ENCODE measurements at places on chromosomes 1 and 21. TPM values are rescaled to one million over a fixed set of nuclear protein-coding genes. Genes with fewer than 3 reads are reported as not detected.

DNA sequence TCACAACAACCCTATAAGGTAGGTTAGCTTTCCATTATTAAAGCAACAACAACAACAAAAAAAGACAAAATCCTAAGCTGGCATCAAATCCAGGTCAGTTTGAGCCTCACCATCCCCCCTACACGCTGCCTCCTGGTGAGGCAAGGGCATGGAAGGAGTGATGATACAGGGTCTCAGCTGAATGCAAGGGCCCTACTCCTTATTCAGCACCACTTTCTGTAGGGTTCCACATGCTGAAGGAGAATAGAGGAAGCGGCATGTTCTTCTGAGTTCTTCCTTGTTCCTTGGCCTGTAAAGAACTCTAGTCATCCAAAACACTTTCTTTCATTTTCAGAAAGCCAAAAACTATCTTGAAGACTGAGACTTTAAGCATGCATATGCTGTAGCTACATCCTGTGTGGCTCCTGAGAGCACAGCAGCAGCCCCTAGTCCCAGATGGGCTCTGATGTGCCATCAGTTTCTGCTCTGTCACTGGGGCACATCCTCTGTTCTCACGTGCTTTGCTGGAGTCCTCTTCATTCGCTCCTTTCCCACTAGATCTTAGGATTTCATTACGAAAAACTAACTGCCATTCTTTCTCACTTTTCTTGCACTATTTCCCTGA, 6.2 kb downstream of the ILDR2 start:
- H3K36me3 ChIP-seq: no peaks in the 10 kb centered on the region
- no peak overlapping the region for H3K27ac ChIP-seq
- no peak overlapping the region for H3K4me3 ChIP-seq
- H3K27me3 ChIP-seq: peaks cover 81% of the 10 kb centered on the region
- no peak for DNase-seq
- peaks cover 6% of the 10 kb centered on the region for H3K4me1 ChIP-seq

GRCh38 chr1:36161641-36162531, 5.9 kb downstream of the MAP7D1 start:
- H3K27ac ChIP-seq: peak overlapping the region; percentile 99
- DNase-seq: no peak
- peak overlapping the region; percentile 78 for H3K4me3 ChIP-seq
- no peaks in the 10 kb centered on the region for H3K27me3 ChIP-seq
- peaks cover 25% of the 10 kb centered on the region for H3K36me3 ChIP-seq
- peaks cover 54% of the 10 kb centered on the region for H3K4me1 ChIP-seq

DNA sequence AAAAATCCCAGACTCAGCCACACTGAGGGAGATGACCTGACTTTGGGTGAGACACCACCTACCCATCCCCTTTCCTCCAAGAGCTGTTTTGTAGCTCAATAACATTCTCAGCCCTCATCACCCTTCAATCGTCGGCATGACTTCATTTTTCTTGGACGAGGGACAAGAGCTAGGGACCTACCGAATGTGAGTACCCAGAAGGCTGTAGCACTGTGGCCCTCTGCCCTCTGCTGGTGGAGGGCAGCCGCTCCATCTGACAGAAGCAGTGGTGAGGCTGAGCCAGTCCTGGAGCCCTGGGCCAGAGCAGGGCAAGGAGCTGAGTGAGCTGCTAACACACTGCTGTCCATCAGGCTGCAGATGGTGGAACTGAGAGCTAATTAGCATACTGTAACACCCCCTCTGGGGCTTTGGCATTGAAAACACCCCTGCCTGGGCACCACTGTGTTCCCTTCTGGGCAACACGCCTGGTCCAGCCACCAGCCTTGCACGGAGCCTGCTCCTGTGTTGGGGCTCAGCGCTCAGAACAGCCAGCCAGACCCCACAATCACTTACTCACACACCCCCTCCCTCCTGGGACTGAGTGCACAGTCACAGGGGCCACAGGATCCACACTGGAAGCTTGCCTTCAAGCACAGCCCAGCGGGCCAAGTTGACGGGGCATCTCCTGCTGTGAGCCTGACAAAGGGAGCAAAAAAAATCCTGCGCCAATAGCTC, 18.3 kb upstream of the ALPL start:
- no peaks in the 10 kb centered on the region for H3K36me3 ChIP-seq
- no peak overlapping the region for H3K4me3 ChIP-seq
- no peak overlapping the region for H3K27ac ChIP-seq
- peaks cover 13% of the 10 kb centered on the region for H3K27me3 ChIP-seq

DNA sequence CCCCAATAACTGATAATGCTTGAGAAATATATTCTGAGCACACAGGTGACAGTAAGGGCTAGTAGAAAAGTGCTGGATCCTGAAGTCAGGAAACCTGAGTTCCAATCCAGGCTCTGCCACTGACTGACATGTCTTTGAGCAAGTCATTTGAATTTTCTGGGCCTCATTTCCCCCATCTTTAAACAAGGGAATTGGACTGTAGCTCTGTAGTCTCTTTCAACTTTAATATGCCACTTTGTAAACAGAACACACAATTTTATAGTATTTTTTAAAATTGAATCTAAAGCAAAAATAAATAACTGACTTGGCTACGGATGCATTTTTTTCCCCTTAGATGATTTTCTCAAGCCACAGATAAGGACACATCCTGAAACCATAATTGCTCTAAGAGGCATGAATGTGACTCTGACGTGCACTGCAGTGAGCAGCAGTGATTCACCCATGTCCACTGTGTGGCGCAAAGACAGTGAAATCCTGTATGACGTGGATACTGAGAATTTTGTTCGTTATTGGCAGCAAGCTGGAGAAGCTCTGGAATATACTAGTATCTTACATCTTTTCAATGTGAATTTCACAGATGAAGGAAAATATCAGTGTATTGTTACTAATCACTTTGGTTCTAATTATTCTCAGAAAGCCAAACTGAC, 37.0 kb downstream of the LRIG2 start:
- H3K36me3 ChIP-seq: peaks cover 37% of the 10 kb centered on the region
- H3K27ac ChIP-seq: no peak overlapping the region
- no peak for DNase-seq
- H3K4me1 ChIP-seq: no peaks in the 10 kb centered on the region
- no peaks in the 10 kb centered on the region for H3K27me3 ChIP-seq

Gene NECAP2
- 48.2 TPM for total RNA-seq

DNA sequence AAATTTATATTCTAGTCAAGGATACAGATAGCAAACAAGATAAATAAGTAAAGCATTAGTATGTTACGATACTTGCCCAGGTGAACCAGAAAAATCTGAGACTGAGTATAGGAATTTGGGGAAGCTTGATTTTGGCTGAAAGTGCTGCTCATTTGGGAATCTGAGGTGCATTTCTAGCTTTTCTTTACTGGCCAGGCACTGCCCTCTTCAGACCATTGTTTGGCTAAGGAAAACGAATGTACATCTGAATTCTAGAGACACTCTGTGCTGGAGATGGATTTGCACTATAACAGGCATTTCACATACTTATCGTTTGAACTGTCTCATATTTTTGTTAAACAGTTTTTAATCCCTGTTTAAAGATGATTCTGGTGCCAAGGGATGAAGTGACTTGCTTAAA, 23.4 kb downstream of the ARID1A start:
- H3K4me1 ChIP-seq: peaks cover 72% of the 10 kb centered on the region
- DNase-seq: no peak
- peak overlapping the region; percentile 71 for H3K27ac ChIP-seq
- H3K27me3 ChIP-seq: no peaks in the 10 kb centered on the region
- H3K4me3 ChIP-seq: no peak overlapping the region
- peaks cover 32% of the 10 kb centered on the region for H3K36me3 ChIP-seq

Gene HCN3
- total RNA-seq: 9.5 TPM

Gene DENND1B
- total RNA-seq: 8.7 TPM

DNA sequence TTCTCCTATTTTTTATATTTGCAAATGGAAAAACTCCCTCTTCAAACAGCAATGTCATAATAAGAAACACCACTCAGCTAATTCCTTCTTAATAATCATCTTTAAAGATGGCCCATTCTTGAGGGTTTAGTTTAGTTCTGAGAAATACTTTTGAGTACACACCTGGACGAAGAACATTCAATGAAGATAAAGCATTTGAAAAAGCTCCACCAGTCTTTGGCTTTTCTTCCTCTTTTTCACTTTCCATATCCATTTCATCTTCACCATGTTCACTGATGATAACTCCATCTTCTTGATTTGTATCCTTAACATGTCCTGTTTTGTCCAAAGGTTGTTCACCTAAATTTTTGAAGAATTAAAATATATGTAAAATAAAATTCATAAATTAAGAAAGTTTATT, 7.4 kb downstream of the PAXBP1 start:
- peaks cover 60% of the 10 kb centered on the region for H3K36me3 ChIP-seq
- H3K27ac ChIP-seq: no peak overlapping the region

DNA sequence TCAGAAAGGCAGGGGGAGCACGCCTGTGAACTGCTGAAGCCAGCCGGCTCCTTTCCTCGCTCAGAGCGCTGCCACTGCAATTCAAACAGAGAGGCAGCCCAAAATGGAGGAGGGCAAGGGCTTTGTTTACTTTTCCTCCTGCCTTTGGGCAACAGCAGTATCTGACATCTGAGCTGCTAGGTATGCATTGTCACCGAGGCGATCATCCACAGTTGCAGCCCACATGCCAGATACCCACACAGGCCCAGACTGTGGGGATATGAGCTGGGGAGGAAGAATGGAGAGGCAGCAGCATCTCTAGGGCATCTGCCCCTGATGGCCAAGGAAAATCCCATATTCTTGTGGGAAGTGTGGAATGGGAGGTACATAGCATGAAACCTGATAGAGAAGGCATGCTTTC, 357.1 kb downstream of the BARHL2 start:
- H3K27ac ChIP-seq: no peak overlapping the region
- H3K4me1 ChIP-seq: no peaks in the 10 kb centered on the region
- DNase-seq: no peak
- no peak overlapping the region for H3K4me3 ChIP-seq
- no peaks in the 10 kb centered on the region for H3K36me3 ChIP-seq

Gene KDF1
- 12.2 TPM for total RNA-seq

DNA sequence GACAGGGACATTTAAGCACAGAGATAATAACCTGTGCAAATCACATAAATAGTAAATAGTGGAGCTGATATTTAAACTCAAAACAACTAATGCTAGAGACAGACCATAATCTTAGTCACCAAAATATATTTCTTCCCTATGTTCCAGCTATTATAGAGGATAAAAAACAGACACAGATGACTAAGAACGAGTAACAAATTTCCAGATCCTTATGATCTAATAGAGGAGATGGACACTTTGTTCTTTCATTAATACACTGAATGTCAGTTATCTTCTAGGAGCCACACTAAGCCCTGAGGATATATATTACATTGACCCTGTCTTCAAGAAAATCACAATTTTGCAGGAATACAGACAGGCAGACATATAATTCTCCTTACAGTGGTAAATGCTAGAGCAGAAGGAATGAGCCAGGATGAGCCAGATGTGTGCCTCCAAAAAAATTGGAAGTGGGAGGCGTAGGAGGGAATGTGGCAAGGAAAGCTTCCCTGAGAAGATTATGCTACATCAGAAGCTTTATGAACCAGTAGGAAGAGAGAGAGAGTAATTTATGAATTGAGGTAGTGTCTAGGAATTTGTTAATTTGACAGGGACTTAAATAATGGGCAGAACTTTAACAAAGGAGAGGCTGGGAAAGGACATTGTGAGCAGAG, 395.4 kb upstream of the BEND5 start:
- H3K27me3 ChIP-seq: no peaks in the 10 kb centered on the region
- no peaks in the 10 kb centered on the region for H3K36me3 ChIP-seq
- H3K4me3 ChIP-seq: no peak overlapping the region
- no peak for DNase-seq

Measured in type B pancreatic cell (in vitro differentiated cells).